ENCODE measurements at places on chromosomes 4 and X. TPM values are rescaled to one million over a fixed set of nuclear protein-coding genes. Genes with fewer than 3 reads are reported as not detected.

Gene SYN1
- total RNA-seq: under 0.01 TPM

Gene C4orf36
- total RNA-seq: 0.16 TPM

Gene ATP6AP1
- 54.4 TPM for total RNA-seq

Gene FMR1NB
- total RNA-seq: not detected

Gene PDZD4
- not detected for total RNA-seq

Gene ZCCHC18
- 4.6 TPM for total RNA-seq

Gene GAGE13
- total RNA-seq: not detected

Gene ASB9
- 4.9 TPM for total RNA-seq

Gene STARD8
- total RNA-seq: 9.9 TPM

Gene RNF150
- total RNA-seq: 0.38 TPM

Gene SPACA5B
- not detected for total RNA-seq

Gene SLIT2
- total RNA-seq: 1.3 TPM

Gene MXRA5
- total RNA-seq: under 0.01 TPM

Gene AADAT
- 0.32 TPM for total RNA-seq

Gene TEX11
- not detected for total RNA-seq

Gene ADH6
- not detected for total RNA-seq

Gene HDX
- total RNA-seq: 4.2 TPM

Gene GYPE
- total RNA-seq: 0.44 TPM
